GM12864 (cell line): ENCODE measurements at places on chromosomes 4 and X.

- no peak for DNase-seq
Observed at GRCh38 chr4:144817081-144817480, 171.1 kb downstream of the HHIP start.

DNA sequence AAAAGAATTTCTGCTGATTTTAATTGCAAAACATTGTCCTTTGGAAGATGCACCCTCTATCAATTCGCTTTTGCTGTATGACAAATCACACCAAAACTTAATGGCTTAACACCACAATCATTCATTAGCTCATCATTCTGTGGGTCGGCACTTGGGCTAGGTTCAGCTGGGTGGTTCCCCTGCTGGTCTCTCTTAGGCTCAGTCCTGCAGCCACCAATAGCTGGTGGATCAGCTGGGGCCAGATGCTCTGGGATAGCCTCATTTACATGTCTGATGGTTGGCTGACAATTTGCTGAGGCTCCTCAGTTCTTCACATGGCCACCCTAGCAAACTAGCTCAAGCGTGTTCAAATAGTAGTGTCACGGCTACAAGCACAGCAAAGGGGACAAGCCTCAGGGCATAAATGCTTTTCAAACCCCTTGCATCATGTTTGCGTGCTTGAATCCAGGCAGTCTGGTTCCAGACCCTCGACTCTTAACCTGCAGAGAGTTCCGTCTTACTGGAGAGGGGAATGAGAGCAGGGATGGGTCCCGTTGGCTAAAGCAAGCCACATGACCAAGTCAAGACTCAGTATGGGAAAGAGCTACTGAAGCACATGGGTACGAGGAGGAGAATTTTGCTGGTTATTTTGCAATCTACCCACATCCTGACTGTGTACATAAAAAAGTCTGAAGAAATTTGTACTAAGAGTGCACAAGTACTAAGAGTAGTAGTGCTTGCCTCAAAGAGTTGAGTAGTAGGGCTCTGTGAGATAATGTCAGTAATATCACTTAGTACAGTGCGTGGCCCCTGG lies 7.5 kb upstream of the ACSL1 start:
- no peak for DNase-seq

GRCh38 chrX:1167466-1167865 lies 45.0 kb downstream of the CRLF2 start:
- DNase-seq = no peak

DNA sequence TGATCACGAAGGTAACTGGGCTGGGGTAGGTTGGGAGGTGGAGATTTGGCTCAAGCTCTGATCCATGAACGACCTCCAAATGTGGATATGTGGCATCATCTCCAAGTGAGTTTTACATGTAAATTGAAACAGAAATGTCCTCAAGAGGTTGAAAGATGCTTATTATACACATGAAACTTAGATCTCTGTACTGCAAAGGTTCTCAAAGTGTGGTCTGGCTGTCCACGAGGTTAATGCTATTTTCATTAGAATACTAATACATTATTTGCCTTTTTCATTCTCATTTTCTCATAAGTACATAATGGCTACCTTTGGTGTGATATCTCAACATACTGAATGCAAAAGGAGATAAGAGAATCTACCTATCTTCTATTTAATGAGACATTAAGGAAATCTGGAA lies 198.2 kb downstream of the RASL11B start:
- no peak for DNase-seq

GRCh38 chr4:80459918-80460473 lies 124.5 kb downstream of the CFAP299 start:
- DNase-seq = no peak

- no peak for DNase-seq
Observed at GRCh38 chr4:132958457-132959263, 190.4 kb upstream of the PCDH10 start.

GRCh38 chrX:24081661-24082154 lies 27.0 kb downstream of the EIF2S3 start:
- peak; percentile 24 for DNase-seq

GRCh38 chr4:120277391-120277790 lies 210.7 kb upstream of the MAD2L1 start:
- no peak for DNase-seq

DNA sequence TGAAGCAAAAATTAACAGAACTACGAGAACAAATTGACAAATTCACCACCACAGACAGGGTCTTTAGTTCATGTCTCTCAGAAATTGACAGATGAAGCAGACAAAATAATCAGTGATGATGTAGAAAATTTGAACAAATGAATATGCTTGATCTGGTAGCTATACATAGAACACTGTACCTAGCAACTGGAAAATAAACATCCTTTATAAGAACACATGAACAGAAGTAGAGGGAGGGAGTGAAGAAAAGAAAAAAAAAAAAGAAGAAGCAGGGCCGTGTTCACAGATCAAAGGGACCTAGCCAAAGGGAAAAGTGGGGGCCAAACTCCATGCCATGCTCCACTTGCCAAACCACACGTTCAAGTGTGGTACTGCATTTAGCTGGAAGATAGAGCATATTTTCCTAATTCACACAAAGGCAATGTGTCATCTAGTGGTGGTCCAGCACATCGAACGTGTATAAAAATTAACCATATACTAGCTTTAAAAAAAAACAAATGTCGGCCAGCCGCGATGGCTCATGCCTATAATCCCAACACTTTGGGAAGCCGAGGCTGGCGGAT lies 5.6 kb upstream of the THOC2 start:
- DNase-seq = no peak
